ENCODE measurements at places on chromosomes 7 and 10. TPM values are rescaled to one million over a fixed set of nuclear protein-coding genes. Genes with fewer than 3 reads are reported as not detected.

The DYNC1I1 gene
- 6.5 TPM for total RNA-seq

The PNLIPRP2 gene
- not detected for total RNA-seq

The RAB19 gene
- not detected for total RNA-seq

The TAS2R4 gene
- total RNA-seq: not detected

The TDRD1 gene
- not detected for total RNA-seq

The LOXL4 gene
- 0.27 TPM for total RNA-seq

The FXYD4 gene
- not detected for total RNA-seq

The OR2A42 gene
- total RNA-seq: not detected

The C7orf57 gene
- total RNA-seq: 0.06 TPM

The TSPAN12 gene
- 13.3 TPM for total RNA-seq

The PRKCQ gene
- 6.3 TPM for total RNA-seq

The CDNF gene
- total RNA-seq: not detected

The ARHGAP19 gene
- total RNA-seq: 9.5 TPM

The PNLIPRP1 gene
- total RNA-seq: not detected

The SEMA3D gene
- total RNA-seq: 35.3 TPM

DNA sequence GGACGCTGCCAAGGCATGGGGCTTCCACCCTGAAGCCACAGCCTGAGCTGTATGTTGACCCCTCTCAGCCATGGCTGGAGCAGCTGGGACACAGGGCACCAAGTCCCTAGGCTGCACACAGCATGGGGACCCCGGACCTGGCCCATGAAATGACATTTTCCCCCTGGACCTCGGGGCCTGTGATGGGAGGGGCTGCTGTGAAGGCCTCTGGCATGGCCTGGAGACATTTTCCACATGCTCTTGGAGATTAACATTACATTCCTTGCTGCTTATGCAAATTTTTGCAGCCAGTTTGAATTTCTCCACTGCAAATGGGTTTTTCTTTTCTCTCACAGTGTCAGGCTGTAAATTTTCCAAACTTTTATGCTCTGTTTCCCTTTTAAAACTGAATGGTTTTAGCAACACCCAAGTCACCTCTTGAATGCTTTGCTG, 463.6 kb downstream of the ZWINT start:
- DNase-seq: no peak

DNA sequence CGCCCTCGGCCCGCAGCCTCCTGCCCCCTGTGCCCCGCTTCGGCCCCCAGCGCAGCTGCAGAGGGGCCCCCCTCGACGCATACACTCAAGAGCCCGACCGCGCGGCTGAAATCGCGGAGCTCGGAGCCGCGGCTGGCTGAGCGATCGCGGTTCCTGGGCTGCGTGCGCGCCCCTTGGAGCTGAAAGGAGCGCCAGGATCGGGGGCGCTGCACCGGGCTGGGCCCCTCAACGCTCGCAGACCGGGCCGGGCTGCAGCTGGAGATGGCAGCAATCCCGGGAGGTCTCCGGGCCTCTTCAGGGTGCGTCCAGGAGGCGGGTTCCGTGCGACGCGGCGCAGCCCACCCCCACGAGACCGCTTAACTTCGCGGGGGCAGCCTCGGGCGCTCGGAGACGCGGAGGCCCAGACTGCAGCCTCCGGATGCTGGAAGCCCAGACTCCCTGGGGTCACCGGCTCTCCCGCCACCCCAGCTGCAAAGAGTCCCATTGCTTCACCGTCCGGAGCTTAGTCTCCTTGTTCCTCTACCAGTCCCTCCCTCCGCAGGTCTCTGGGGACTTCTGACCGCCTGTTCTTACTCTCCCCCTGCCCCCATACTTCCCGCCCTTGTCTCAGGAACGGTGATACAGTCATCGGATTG, 73.0 kb upstream of the LRRC4 start:
- no peak for DNase-seq

DNA sequence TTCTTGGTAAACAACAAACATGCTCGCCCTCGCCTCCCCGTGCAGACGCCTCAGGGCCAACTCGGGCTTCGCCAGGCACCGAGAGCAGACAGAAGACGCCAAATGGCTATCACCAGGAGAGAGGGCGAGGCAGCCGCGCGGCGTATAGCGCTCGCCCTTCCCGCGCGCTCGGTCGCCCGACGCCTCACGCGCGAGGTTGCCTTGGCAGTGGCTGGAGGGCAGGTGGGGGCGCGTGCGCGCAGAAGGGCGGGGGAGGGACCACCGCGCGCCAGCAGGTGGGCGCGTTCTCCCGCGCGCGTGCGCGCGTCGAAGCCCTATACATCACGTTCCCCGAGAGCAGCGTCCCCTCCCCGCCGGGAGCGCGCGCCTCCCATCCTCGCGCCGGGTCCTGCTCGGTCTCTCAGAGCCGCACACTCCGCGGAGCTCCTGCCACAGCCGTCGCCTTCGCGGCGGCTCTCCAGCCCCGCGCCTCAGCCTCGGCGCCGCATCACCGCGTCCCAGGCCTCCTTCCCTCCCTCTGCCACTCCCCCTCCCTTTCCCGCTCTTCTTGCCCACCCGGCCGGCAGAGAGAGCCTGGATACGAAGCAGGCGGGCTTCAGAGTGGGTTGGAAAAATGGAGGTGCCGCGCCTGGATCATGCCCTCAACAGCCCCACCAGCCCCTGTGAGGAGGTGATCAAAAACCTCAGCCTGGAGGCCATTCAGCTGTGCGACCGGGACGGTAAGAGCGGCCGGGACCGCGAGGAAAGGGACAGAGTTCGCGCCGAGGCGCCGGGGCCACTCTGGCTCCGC, at the start of gene PHYHIPL:
Gene PHYHIPL, plus strand, starts transcription at position 403 of the 790 bp plus-strand sequence. Its CDS starts 211 bp downstream, at position 614.
- DNase-seq: no peak

DNA sequence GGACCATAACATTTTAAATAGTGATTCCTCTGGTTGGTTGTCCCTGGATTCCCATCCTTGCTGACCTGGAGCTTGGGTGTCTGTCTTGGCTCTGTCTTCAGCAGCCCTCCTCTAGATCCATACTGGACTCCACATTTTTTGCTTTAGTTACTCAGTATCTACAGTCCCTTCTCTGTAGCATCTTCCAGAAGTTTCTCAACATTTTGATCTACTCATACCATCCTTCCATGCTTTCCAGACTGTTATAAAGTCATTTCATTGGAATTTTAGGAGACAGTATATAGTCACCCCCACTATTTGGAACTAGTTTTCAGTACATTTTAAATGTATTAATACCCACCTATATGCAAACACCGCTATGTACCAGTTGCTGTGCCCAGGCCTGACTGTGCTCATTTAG, 25.8 kb downstream of the APBB1IP start:
- DNase-seq: no peak

DNA sequence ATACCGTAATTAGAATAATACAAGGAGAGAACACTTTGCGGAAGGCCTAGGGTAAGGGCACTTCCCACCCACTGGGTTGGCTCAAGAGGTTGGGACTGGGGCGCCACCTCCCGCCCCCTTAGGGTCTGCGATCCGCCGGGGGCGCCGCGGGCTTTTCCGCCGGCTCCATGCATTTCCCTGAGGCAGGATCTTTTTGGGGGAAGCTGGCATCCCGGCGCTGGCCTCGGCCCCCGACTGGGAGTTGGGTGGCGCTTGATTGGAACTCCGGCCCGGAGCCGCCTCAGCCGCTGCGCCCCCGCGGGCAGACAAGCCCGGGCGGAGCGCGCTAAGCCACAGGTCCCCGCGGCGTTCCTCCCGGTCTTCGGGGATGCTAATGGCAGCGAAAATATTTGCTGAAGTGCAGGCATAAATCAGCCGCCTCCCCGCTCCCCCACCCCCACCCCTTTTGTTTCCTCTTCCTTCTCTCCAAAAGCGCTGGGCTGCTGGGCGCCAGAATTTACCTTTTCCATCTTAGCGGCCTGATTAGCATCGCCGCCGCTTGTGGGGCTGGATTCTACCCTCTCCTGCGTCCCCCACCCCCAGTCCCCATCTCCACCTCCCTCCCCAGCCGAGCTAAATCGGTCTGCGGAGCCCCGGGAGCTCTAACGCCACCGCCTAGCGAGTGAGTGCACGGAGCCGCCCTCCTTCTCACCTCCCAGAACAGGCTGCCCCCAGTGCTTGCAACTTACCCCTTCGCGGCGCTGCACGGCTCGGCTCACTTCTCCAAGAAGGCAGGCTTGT, 5.1 kb downstream of the UNC5B start:
- no peak for DNase-seq

DNA sequence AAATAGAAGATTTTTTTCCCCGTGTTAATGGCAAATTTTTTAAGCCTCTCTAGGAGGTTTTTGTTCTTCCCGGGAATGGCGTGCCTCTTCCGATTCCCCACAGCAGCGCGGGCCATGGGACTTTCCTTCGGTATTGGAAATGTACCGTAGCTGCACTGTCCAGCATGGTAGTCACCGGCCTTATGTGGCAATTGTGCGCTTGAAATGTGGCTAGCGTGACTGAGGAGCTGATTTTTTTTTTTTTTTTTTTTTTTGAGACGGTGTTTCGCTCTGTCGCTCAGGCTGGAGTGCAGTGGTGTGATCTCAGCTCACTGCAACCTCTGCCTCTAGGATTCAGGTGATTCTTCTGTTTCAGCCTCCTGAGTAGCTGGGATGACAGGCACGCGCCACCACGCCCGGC, 938 bp upstream of the TCTN3 start:
- no peak for DNase-seq

GRCh38 chr7:127948312-127948711, 82.9 kb downstream of the LRRC4 start:
- DNase-seq: no peak

DNA sequence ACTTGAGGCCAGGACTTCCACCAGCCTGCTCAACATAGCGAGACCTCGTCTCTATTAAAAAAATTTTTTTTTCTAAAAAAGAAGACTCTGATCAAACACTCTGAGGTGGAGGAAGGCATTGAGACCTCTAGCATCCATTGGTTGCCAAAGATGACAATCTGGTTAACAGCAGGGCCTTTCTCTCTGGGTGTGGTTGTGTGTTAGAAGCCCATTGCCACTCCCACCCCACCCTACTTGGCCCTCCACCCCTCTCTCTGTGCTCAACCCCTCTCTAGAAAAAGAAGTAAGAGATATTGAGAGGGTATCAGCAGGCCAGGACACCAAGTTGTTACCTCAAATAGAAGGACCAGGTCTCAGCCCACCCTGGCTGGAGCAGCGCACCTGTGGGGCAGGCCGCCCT, 57.4 kb upstream of the MXI1 start:
- no peak for DNase-seq

DNA sequence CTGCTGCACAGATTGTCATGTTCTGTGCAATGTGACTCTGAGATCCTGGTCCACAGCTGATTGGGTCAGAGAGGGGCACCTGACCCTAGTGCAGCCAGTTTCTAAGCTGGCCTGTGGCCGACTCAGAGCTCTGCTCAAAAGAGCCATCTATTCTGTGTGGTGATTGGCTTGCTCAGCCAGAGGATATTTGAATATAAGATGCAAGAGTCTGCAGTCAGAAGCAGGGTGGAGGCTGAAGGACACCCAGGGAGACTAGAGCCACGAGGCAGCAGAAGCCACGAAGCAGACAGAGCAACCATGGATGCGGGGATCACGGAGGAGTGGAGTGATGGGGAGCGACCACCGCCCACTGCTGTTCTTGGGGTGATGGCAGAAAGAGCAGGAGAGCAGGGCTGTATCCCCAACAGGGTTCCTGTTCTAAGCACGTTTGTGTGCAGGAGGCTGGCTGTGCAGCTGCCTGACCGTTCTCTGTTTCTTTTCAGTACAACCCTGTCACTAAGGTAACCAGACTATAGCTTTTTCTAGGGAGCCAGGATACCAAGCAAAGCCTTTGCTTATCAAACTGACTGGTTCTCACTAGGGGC, 19.5 kb upstream of the RHEB start:
- no peak for DNase-seq

- DNase-seq: no peak
These were observed 15.5 kb upstream of the PDLIM1 start for GRCh38 chr10:95306318-95306650.

- no peak for DNase-seq
These were observed 57.1 kb downstream of the RELN start for GRCh38 chr7:103932389-103932788.

GRCh38 chr10:80613466-80614170, 75.9 kb downstream of the SH2D4B start:
- DNase-seq: no peak

GRCh38 chr7:132514430-132514829, 61.8 kb downstream of the PLXNA4 start:
- DNase-seq: no peak

- DNase-seq: no peak
These were observed 138.4 kb upstream of the HGF start for GRCh38 chr7:81908220-81908619.

GRCh38 chr7:130954918-130955564, 221.0 kb upstream of the KLF14 start:
- DNase-seq: no peak

DNA sequence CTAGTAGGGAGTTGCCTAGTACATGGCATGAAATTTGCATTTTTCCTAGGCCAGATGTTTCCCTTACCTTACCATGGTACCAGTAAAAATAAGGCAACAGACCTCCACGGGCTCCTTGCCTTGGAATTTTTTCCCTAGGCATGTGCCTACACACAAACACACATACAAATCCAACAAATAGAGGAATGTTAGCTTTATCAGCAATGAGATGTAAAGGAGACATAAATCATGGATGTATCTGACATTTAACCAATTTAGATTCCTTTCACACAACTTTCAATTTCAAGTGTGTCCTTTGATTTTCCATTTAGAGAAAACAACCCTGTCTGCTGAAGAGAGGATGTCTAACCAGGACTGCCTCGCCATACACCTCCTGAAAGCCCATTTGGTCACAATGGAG, 209.7 kb upstream of the SP4 start:
- DNase-seq: no peak

DNA sequence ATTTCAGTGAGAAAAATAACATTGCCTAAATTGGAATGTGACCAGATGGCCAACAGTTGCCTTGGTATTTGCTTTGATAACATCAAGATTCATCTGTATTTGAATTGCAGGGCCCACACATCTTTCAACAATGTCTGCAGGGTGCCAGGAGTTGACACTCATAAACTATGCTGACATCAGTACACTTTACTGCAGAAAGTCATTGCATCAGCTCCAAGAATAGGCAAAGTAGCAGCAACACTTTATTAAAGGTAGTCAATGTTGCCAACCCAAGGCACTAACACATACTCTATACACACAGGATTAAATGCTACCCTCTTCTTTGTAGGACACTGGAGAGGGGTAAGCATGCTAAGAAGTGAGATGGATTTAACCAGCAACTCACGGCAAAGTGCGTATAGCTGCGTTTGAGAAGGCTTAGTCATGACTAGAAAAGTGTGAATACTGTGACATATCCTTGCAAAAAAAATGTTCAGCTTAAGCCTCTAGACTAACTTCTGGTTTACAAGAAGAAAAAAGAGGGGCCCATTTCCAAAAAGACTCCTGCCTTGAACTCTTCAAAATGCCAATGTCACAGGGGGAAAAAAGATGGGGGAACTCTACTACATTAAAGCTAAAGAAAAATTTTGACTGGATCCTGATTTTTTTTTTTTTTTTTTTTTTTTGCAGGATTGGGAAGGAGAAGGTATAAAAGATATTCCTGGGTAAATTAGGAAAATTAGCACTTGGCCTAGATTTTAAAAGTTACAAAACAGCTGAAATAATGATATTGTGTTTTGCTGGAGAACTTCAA, 2.2 kb downstream of the BBIP1 start:
- DNase-seq: no peak

Measured in H4 (cell line).